ENCODE measurements at places on chromosomes 16 and 17.

- no peak for DNase-seq
Measured at GRCh38 chr16:29663016-29663806, at the start of gene SPN. Gene SPN, plus strand, starts transcription at chr16:29663247. Its CDS starts 482 bp downstream, at chr16:29663729.

DNA sequence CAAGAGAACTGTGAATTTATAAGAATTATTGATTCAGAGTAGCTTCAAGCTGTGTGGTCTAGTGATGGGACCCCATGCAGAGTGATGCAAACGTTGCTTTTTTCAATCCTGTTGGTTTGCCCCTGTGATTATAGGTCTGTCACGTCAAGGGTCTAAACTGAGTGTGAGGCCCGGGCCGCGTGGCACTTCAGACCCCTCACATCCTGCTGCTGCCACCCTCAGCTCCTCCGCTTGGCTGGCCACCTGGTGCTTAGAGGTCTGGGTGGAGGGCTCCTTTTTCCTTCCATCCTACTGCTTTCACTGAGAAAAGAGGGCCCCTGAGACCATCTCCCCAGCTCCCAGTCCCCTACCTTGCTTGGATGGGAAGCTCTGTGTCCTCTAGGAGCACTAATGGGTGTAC, 12.0 kb downstream of the MYL4 start:
- no peak for DNase-seq

DNA sequence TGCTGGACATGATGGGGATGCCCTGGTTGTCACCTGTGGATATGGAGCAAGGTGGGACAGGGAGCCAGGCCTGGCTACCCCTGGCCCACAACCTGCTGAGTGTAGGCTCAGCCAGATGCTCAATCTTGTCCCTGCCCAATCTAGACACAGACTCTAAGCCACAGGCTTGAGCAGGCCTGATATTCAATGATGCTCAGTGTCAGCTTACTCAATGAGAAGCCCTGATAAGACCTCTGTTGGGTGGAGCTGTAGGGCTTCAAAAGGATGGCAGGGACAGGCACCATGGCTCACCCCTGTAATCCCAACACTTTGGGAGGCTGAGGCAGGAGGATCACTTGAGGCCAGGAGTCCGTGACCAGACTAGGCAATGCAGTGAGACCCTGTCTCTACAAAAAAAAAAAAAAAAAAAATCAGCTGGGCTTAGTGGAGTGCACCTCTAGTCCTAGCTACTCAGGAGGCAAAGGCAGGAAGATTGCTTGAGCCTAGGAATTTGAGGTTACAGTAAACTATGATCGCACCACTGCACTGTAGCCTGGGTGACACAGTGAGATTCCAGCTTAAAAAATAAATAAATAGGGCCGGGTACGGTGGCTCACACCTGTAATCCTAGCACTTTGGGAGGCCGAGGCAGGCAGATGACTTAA, 3.4 kb downstream of the LCAT start:
- no peak for DNase-seq

- no peak for DNase-seq
Measured at GRCh38 chr16:86899151-86899550, 320.8 kb downstream of the FOXL1 start.

- no peak for DNase-seq
Measured at GRCh38 chr17:6714315-6714874, 1.2 kb upstream of the SLC13A5 start.

DNA sequence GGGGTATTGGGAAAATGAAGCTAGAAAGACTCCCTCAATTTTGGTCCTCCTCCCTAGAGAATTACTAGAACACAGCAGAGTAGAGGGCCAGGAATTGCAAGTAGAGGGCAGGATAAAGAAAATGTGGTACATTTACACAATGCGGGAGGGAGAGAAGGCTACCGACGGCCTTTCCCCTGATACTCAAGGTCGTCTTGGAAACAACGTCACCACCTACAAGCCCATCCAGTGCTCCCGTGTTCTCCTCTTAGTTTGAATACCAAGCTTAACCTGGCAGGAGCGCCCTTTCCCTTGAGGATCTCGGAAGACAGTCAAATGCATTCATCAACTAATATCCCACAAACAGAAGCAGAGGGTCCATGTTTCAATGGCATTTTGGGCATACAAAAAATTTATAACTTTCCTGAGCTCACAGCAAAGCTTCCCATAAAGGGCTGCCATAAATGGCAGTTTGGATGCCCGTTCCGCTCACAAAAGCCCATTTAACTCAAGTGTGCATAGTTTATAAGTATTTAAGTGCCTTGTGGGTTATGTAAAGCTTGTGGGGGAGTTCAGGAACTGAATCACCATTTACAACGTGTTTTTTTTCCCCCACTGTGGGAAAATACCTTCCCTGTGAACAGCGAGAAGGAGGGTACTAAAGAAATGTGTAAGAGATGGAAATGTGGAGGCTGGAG, 414.6 kb downstream of the SLC39A11 start:
- DNase-seq: no peak

DNA sequence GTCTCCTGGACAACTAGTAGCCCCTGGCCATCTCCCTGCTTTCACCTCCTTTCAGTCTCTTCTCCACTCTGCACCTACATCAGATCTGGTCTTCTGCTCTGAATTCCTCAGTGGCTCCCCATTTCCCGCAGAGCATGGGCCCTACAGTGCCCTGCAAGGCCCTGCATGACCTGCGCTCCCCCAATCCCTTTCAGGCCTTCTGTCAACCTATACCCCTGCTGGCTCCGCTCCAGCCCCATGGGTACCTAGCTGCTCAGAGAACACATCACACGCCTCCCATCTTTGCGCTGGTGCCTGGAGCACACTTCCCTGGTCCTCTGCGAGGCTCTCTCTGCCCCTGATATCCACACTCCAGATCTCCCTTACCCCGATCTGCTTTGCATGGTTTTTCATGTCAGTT, 145.2 kb downstream of the KATNIP start:
- DNase-seq: no peak

GRCh38 chr17:44389723-44390202, 314 bp upstream of the ITGA2B start:
- no peak for DNase-seq

DNA sequence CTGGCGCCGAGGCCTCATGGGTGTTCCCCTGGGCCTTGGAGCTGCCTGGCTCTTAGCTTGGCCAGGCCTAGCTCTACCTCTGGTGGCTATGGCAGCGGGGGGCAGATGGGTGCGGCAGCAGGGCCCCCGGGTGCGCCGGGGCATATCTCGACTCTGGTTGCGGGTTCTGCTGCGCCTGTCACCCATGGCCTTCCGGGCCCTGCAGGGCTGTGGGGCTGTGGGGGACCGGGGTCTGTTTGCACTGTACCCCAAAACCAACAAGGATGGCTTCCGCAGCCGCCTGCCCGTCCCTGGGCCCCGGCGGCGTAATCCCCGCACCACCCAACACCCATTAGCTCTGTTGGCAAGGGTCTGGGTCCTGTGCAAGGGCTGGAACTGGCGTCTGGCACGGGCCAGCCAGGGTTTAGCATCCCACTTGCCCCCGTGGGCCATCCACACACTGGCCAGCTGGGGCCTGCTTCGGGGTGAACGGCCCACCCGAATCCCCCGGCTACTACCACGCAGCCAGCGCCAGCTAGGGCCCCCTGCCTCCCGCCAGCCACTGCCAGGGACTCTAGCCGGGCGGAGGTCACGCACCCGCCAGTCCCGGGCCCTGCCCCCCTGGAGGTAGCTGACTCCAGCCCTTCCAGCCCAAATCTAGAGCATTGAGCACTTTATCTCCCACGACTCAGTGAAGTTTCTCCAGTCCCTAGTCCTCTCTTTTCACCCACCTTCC, 7.9 kb downstream of the HIRIP3 start:
- DNase-seq: no peak

- DNase-seq: no peak
Measured at GRCh38 chr16:53912155-53912554, 208.2 kb downstream of the FTO start.

- no peak for DNase-seq
Measured at GRCh38 chr17:35289222-35289621, 46.4 kb downstream of the SLFN5 start.

DNA sequence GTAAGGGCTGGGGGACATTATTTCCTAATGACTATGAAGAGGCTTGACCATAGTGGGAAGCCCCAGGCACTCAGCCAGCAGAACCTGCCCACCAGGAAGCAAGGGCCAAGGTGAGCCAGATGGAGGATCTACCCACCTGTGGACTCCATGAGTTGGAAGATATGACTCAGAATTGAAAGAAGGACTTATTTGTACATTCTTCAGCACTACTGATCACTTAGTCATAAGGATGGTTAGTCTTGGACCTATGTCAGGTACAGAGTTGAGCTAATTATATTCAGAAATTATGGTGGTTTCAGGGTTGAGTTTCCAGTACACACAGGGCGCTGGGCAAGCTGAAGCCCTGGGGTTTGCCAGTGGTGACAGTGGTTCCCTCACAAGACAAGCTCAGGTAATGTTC, 24.0 kb upstream of the GRIN2A start:
- no peak for DNase-seq

GRCh38 chr16:66231452-66232160, 134.9 kb upstream of the CDH5 start:
- no peak for DNase-seq

- DNase-seq: no peak
Measured at GRCh38 chr16:75931043-75931442, 204.8 kb upstream of the CPHXL start.

DNA sequence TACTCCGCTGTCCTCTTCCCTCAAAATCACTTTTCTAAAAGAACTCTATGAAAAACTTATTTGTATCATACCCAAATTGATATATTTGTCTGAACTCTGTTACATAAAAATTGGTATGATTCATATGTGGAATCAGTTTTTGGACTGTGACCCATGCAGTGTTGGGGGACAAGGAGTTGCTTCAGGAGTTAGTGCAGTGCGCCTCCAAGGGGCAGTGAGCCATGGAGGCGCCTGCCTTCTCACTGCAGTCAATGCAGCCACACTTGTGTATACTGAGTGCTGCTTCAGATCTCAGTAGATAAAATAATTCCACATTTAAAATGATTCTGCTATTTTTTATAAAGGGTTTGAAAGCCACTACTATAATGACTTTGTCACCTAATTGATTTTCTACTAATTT, 32.5 kb downstream of the DGKE start:
- DNase-seq: no peak

DNA sequence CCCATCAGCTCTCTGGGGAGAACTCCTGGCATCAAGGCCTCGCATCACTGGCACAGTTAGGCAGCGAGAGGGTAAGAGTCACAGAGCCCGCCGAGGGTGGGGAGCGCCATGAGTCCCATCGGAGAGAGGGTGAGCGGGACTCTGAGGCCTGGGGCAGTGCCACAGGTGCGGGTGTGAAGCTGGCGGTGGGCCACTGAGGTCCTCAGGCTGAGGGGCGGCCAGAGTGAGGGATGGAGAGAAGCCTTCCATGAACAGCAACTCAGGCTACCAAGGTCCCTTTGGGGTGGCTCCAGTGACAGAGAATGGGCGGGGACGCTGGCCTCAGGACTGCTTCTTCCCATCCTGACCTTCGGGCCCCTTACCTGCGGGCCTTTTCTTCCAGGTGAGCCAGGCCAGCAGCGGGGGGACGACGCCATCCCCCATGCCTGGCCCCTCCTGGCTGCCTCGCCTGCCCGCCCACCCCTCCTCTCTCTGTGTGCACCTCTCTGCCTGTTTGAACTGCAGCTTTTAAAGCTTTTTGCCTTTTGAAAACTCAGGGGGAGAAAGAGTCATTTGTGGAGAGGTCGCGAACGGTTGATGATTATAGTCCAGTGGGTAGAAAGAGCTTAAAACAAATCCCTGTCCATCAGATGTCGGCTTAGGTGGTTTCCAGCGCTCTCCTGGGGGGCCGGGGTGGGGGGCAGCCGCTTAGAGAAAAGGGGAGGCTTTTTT, 149.3 kb upstream of the GSE1 start:
- peak; percentile 15 for DNase-seq

DNA sequence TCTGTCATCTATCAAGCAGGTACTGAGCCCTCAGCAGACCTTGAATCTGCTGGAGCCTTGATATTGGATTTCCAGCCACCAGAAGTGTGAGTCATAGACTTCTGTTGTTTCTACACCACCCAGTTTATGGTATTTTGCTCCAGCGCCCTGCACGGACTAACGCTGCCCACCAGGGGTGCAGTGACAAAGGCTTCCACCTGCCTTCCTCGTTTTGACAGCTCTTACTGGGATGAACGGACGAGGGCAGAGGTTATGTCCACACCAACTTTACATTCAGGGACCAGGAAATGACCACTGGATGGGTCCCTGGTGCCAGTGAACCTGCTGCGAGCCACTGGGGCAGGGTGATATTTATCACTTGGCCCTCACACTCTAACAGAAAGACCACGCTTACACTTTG, 66.6 kb upstream of the CBX4 start:
- no peak for DNase-seq

- no peak for DNase-seq
Measured at GRCh38 chr17:56173958-56174835, 20.9 kb downstream of the ANKFN1 start.

DNA sequence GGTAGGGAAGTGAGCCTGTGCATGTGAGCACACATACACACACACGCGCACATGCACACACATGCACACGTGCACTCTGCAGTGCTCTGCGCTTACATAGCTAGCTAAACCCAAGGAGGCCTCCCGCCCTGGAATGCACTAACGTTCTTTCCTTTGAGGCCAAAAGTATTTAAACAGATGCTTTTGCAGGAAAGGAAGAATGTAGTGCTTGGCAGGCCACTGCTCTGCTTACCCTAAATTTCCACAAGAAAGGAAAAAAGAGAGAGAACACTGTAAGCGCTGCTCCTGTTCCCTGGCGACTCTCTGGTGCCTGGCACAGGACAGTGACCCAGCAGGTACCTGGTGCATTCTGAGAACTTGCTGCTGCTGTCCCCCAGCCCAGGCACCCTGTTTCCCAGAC, 31.3 kb upstream of the MRPS23 start:
- no peak for DNase-seq

DNA sequence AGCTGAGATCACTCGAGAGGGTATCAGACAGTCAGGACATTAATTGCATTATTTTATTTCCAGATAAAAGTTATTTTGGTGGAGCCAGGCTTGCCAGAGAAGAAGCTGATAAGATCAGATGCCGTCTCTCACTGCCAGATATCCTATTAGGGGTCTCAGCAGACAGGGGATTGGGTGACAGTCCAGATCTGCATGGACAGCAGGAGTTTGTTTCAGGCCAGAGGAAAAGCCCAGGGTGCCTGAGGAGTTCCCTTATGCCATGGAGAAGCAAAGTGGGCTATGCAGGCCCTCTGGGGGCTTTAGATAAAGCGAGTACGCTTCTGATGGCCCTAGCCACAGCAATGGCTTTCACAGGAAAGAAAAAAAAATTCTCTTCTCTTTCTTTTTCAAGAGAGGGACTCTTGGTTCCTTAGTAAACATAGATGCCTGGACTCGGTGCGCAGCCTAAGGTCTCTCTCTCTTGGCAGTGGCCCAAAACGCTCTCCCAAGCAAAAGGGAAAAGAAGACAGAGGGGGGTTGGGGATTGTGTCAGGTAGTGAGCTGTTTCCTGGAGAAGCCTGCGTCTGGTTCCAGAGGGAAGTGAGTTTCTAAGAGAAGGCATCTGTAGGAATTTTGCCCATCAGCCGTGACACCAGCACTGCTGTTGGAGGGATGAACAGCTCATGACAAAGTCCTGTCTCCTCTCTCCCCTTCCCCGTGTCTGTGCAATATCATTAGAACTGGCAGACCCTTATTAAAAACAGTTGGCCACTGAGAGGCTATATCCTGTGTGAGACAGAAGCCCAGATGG, 166.3 kb upstream of the FOXF1 start:
- DNase-seq: no peak

- no peak for DNase-seq
Measured at GRCh38 chr17:44971776-44972483, 3.8 kb upstream of the C1QL1 start.

GRCh38 chr16:23107117-23107516, 42.1 kb downstream of the USP31 start:
- DNase-seq: no peak

Data from NCI-H2227 treated with DMSO at 0.1 percent for 48 hours (cell line).